ENCODE measurements at places on chromosomes 13 and 19.
A peak's percentile ranks its signal among the peaks of the same experiment; 100 is the strongest.

GRCh38 chr19:55611983-55612645, 6.7 kb downstream of the ZNF865 start:
- no peak for DNase-seq

- no peak for DNase-seq
Measured at GRCh38 chr19:4980838-4981680, 12.1 kb downstream of the KDM4B start.

DNA sequence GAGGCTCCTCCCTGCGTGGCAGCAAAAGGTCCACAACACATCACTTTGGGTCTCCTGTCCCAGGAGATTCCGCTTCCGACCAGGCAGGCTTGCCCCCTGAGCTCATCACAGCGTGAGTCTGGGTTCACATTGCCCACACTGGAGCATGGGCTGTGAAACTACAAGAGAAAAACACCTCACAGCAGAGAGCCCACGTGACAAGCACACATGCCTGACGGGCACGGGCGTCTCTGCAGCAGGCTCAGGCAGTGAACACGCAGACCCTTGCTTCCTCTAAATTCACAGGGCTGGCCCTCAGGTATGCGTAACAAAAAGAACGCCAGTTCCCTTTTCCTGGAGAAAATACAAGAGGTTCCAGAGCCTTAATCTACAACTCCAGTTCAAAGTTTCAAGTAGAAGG, 41.9 kb downstream of the RASA3 start:
- DNase-seq: no peak

- no peak for DNase-seq
Measured at GRCh38 chr13:61880578-61881283, 465.1 kb upstream of the PCDH20 start.

DNA sequence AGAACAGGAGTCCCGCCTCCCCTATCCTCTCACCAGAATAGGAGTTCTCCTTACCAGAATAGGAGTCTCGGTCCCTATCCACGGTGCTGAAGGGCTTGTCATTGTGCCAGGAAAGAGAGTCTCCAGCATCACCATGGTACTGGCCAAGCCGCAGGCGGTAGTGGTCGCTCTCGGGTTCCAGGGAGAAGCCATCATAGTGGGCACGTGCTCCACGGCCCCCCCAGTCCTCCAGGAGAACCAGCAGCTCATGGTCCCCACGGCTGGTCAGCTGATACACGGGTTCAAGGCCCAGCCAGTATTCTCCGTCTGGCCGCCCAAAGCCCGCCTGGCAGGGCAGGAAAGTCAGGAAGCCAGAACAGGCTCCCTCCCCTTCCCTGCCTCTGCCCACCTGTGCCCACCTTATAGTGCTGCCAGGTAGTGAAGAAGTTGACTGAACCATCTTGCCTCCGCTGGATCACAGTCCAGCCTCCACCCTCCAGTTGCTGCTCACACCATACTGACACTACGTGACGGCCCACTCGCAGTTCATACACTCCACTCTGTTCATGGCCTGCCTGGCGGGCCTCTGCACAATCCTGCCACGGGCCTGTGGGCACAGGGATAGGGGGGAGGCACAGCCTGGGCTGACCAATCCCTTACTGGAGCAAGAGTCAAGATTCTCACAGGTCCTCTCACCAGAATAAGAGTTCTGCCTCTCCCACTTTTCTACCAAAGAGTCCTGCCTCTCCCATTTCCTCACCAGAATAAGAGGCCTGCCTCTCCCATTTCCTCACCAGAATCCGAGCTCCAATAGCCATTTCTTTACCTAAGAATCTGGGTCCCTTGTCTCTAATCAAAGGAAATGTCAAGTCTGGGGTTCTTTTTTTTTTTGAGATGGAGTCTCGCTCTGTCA, 7.4 kb downstream of the SHFL start:
- no peak for DNase-seq

- DNase-seq: peak; percentile 15
Measured at GRCh38 chr13:98664924-98665637, 87.4 kb downstream of the SLC15A1 start.

GRCh38 chr19:31825134-31826094, 476.2 kb upstream of the TSHZ3 start:
- no peak for DNase-seq

DNA sequence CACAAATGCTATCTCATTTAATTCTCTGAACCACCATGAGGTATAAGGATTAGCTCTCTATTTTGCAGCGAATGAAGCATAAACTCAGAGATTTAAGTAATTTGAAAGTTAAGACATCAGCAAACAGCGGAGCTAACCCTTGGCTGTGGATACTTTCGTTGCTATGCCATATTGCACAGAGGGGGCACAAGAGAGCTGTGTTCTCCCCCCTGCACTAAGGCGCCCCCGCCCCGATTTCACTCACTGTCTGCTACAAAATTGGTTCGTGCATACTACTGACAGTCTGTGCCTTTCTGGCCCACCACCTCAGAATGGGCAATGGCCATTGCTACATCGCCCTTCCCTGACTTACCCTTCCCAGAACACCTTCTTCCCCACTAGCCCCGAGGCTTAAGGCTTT, 105.7 kb upstream of the OBI1 start:
- DNase-seq: no peak

GRCh38 chr13:23268441-23268840, 87.7 kb downstream of the SGCG start:
- no peak for DNase-seq

DNA sequence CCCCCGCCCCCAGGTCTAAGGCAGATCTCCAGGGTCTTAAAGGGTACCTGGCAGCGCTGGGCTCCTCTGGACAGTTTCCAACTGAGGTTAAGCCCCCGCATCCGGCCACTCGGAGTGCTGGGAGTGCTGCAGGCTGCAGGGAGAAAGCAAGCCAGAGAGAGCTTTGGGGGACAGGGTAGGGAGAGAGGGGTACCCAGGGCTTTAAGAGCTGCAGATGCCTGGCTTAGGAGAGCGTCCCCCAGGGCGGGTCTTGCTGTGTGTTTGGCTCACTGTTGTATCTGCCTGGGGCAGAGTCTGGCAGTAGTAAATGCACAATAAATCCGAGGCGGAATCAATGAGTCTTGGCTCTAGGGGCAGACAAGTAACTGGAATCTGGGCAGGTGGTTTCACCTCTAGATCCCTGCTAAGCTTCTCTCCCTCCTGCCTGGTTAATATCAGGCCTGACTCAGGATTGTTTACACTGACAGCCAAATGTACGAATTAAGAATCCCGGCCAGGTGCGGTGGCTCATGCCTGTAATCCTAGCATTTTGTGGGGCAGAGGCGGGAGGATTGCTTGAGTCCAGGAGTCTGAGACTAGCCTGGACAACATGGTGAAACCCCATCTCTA, 798 bp upstream of the COX6B2 start:
- DNase-seq: no peak

DNA sequence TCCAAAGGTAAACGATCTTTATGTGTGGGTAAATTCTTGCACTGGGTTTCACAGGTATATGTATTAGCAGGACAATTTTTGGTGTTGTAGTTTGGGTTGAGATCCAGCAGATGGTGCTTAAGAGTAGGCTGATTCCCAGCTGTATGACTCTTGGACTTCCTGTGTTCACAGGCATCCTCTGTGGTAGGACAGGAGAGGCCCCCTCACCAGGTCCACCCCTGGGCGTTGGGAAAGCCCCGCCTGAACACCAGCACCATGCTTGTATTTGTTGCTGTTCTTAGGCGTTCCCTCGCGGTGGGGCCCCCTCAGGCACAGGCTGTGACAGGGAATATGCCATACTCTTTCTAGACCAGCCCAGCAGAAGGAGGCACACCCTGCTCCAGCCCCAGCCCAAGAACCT, 49.5 kb upstream of the PCDH17 start:
- no peak for DNase-seq

- DNase-seq: no peak
Measured at GRCh38 chr13:93378184-93378583, 151.6 kb downstream of the GPC6 start.

- DNase-seq: peak; percentile 50
Measured at GRCh38 chr13:73465617-73465971, 406.8 kb downstream of the KLF5 start.

- no peak for DNase-seq
Measured at GRCh38 chr19:17775991-17776803, 18.7 kb upstream of the B3GNT3 start.

DNA sequence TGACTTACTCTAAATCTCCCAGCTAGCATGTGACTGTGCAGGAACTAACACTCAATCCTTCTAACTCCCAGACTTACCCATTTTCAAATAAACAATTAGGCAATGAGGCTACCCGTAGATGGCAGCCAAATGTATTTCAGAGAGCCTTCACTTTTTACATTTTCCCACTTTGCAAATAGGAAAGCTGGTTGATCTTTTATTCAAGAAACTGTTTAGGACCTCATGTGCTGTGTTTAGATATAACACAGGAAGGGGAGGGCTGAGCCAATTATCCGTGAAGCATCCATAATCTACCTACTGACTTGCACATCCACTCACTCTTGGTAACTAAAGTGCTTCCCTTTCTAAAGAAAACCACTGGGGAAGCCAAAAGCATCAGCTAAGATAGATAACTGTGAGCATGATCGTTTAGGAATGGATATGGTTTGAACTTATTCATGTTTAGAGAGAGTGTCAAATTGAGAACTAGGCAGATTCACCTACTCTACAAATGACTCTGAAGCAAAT, 33.4 kb downstream of the MBNL2 start:
- no peak for DNase-seq

DNA sequence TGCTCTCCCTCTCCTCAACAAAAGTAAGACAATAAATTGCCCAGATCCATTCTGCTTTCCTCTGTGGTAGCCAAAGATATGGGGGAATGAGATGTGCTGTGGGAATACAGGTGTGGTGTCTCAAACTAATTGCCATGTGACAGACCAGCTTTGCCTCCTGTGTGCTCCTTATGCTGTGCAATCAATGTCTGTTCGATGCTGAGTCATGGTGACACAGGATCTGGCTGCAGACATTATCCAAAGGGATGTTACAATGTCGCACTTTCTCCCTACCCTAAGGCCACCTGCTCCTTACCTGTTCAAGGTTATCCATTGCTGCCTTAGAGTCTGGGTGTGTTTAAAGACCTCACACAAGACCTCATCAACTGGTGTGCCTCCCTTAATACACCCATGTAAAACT, 32.5 kb downstream of the FGF14 start:
- no peak for DNase-seq

Measured in fibroblast of skin of right quadriceps (primary cell).